Glutamatergic neuron (in vitro differentiated cells): ENCODE measurements at places on chromosomes 1 and 21. TPM values are rescaled to one million over a fixed set of nuclear protein-coding genes. Genes with fewer than 3 reads are reported as not detected.

GRCh38 chr1:152018537-152018936, 18.3 kb downstream of the S100A11 start:
- DNase-seq: peak; percentile 46

The MUTYH gene
- 33.7 TPM for total RNA-seq

DNA sequence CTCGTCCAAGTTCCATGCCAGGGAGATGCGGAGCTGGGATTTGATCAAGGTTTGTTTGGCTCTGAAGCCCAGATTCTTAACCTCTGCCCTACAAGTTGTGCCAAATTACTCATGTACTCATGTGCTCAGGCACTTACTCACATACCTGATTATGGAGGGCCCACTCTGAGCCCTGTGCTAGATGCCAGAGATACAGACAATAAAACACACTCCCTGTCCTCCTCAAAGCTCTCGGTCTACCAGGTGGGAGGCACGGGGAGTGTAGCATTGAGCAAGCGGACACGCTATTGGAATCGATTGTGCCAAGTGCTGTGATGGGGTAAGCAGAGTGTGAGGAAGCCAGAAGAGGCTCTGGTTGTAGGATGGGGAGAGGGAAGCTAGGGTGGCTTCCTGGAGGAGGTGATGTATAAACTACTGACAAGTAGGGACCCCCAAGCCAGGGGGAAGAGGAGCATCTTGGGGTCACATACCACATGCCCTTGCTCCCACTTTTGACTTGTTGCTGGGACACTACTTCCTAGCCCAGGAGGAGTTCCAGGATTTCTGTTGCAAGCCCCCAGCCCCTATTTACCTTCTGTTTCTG, 49.8 kb upstream of the IFNLR1 start:
- no peak for DNase-seq

GRCh38 chr1:218383681-218384080, 38.5 kb downstream of the TGFB2 start:
- DNase-seq: no peak

The S100A5 gene
- not detected for total RNA-seq

DNA sequence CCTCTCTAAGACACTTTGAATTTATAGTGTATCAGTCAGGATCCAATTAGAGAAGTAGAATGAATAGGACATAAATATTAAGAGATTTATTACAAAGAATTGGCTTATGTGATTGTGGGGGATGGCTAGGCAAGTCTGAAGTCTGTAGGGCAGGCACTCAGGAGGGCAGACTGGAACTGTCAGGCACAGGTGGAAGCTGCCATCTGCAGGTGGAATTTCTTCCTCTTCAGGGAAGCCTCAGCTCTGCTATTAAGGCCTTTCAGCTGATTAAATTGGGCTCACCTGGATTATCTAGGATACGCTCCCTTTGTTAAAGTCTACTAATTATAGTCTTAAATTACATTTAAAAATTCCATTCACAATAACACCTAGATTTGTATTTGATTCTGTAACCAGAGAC, 92.0 kb upstream of the HAO2 start:
- DNase-seq: no peak

- DNase-seq: no peak
Observed at GRCh38 chr1:225944951-225945350, 3.9 kb upstream of the LEFTY2 start.

DNA sequence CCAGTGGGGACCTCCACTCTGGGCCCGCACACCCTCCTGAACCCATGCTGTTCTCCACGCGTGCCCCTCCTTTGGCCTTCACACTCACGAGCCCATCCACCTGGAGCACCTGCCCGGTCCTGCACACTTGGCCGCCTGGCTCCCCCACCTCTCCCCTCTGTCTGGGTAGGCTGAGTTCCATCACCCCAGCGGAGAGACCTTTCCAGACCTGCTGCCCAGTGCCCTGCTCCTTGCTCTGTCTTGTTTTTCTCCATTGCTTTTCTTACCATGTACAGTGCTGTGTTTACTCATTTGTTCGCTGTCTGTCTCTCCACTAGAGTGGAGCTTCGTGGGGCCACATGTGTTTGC, 351.0 kb upstream of the VAMP3 start:
- no peak for DNase-seq

The CDKN2C gene
- total RNA-seq: 1.3 TPM

DNA sequence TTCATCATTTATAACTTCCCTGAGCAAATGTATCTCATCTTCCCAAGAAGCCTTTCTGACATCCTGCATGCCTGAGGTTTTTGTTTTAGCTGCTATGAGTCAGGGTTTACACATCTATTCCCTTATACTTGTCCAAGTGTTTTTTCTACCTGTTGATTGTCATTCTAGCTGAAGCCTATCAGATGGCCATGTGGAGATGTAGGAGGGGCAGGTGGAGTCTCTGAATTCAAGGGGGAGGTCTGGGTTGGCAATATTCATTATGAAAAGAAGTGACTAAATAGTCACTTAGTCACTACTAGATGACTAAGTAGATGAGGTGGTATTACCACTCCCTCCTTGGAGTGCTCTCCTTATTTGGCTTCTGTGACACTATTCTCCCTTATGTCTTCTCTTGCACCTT, 52.4 kb downstream of the XCL1 start:
- no peak for DNase-seq
